NCI-H510A (cell line): ENCODE measurements at places on chromosomes 3 and 15.
A peak's percentile ranks its signal among the peaks of the same experiment; 100 is the strongest.

GRCh38 chr3:183536238-183536880, 19.1 kb downstream of the KLHL6 start:
- no peak for DNase-seq

- no peak for DNase-seq
These were observed 25.4 kb downstream of the RUVBL1 start for GRCh38 chr3:128098234-128098633.

DNA sequence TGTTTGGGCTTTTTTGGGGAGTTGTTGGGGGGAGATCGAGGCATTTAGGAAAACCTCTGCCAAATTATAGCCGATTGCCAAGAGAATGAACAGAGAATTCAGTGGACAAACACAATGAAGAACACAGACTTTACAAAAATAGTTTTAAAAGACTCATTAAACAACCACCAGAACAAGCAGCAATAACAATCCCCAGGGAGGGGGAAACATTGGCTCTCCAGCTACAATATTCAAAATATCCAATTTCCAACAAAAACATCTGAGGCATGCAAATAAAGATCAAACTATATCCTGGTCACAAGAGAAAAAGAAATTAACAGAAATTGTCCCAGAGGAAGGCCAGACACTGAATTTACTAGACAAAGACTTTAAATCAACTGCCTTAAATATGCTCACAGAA, 24.5 kb upstream of the ANKRD28 start:
- no peak for DNase-seq

DNA sequence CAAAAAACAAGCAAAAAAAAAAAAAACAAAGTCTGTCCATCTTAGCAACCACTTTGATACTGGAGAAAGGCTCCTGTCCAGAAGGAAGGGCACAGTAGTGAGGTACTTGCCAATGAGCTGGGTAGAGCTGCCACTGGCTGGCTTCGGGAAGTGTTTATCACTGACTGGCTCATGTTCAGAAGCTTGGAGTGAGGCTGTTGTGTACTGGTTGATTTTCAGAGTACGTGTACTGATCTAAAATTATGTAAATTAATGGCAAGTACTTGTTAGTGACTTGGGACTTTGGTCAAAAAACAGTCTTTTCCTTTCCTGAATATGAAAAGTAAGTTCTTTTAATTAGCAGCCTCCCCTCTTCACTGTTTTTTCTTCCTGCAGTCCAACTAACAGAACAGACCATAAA, 979 bp upstream of the ZNF621 start:
- peak; percentile 2 for DNase-seq

DNA sequence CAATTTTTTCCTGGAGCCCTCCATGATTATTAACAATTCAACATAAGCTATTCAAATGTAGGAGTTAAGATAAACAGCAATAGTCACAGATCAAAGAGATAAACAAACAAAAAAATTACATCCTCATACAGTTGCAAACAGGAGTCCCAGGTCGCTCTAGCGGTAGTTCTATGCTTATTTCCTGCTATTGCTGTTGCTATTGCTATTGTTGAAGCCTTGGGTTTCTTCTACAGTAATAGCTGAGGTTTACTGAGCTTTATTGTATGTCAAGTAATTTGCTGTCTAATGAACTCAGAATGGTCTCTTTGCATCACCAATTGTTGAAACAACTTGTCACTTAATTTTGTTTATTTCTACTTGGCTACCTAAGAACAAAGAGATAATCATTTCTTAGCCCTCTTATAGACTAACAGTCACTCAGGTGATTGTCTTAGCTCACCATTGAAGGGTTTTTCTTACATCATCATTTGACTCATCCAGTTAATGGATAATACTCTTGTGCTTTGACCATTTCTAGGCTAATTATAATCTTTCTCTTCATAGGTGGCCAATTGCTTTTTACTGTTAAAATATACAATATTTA, 654.6 kb downstream of the MECOM start:
- no peak for DNase-seq

- no peak for DNase-seq
These were observed 25.9 kb downstream of the FOXL2NB start for GRCh38 chr3:138972941-138973340.
